ENCODE measurements at places on chromosomes 5 and 9. TPM values are rescaled to one million over a fixed set of nuclear protein-coding genes. Genes with fewer than 3 reads are reported as not detected.

- no peak for DNase-seq
Observed at GRCh38 chr9:132486706-132487350, 76.8 kb downstream of the CFAP77 start.

DNA sequence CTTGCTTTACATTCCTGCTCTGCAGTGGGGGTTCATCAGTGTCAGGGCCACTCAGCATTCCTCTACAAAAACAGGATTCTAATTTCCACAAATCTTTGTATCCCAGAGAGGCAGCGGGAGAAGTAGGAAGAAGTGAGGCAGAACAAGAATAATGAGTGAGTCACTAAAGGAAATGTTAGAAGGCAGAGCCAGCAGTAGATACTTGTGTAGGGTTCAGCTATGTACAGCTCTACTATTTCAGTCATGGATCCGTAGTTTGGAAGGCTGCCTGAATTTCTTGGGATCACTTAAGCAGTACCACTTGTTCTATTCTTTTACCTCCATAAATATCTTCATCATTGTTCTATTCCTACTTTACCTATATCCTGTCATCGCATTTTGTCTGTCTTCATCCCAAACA lies 246.3 kb upstream of the TLE4 start:
- DNase-seq: no peak

INSL4 gene
- total RNA-seq: not detected

DNA sequence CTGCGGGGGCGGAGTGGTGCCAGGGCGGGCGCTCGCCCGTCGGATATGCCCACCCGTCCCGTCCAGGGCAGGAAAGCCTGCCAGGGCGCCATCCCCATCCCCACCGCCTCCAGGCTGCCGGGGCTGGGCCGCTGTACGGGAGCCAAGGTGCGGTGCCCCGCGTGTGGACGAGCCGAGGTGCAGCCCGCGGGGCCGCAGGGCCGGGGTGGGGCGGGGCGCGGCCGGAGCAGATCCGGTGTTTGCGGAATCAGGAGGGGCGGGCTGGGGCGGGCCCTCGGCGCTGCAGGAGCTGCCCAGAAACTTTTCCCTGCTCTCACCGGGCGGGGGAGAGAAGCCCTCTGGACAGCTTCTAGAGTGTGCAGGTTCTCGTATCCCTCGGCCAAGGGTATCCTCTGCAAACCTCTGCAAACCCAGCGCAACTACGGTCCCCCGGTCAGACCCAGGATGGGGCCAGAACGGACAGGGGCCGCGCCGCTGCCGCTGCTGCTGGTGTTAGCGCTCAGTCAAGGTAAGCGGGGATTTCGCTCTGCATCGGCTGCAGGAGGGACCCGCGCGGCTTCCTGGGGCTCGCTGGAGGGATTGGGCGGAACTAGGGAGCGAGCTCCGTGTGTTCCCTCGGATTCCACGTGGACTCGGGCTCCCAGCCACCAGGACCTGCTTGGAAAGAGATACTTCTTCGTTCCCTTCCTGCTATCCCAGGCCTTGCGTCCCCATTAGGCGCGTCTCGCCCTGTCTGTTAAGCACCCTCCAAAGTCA lies at the start of gene ITGA2:
Gene ITGA2 (plus strand): TSS at position 328 of the 756 bp plus-strand sequence. CDS start 117 bp downstream, at position 445.
- peak; percentile 78 for DNase-seq

GRCh38 chr5:72065751-72066255 lies 41.5 kb upstream of the MAP1B start:
- no peak for DNase-seq

DNA sequence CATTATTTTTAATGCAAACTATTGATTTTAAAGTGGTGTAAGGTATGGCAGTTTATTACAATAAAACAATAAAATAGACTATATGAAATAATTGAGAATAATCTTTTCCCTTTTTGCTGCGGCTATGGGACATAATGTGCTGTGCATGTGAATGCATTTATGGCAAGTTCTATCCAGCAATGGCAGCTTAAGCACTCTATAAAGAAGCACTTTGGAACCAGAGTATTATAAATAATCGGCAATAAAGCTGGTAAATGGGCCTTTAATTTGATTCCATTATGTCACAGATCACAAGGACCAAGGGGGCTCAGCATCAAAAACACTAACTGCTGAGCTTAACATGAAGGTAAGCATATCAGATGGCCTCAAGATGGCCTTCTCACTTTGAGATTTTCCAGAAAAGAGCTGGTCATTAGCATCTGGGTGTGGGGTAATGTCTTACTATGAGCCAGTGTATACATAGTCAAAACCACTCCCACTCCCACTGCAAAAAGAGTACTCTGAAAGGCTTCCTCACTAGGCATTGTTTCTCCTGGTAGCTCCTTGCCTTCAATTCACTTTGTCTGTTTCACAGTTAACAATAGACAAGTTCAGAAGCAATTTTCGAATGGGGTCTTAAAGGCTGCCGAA lies 97.1 kb upstream of the ASTN2 start:
- no peak for DNase-seq

GRCh38 chr9:85016384-85017006 lies 347.0 kb downstream of the NTRK2 start:
- DNase-seq: no peak
